ENCODE measurements at places on chromosomes 12 and 14.

- no peak for ATAC-seq
These were observed 192.6 kb upstream of the BCL2L14 start for GRCh38 chr12:11877869-11878780.

DNA sequence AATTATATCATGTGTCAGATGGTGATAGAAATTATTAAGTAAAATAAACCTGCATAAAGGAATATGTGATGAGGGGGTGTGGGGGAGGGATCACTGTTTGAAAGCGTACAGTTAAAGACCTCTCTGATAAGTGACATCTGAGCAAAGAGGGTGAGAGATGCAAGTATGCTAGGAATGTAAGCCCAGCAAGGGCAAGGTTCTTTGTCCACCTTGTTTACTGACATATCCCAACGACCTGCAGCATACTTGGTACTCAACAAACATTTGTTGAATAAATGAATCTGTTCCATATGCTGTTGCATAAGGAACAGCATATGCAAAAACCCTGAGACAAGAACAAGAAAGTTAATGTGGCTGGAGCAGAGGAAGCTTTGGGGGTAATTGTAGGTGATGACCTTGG is 12.0 kb upstream of the MDM1 start:
- no peak for ATAC-seq

GRCh38 chr14:90105756-90106155 is 44.0 kb downstream of the KCNK13 start:
- ATAC-seq, result no peak

DNA sequence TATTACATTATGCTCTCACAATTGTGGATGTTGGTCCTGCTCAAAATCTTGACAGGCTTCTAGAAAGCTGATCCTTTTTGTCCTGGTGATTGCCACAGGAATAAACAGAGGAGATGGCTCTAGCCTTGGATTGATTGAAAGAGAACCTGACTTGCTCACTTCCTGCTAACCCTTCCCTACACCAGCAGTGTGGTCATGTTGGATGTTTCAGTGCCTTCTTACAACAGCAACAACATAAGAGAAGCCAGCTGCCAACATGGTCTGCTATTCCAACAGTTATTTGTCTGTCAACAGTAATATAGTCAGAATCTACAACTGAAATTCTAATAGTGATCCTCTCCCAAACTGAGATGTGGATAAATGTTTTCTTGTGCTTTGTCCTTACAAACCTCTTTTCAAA is 311.6 kb upstream of the DIO2 start:
- no peak for ATAC-seq

- no peak for ATAC-seq
These were observed 54.5 kb upstream of the MAX start for GRCh38 chr14:65156568-65157366.

DNA sequence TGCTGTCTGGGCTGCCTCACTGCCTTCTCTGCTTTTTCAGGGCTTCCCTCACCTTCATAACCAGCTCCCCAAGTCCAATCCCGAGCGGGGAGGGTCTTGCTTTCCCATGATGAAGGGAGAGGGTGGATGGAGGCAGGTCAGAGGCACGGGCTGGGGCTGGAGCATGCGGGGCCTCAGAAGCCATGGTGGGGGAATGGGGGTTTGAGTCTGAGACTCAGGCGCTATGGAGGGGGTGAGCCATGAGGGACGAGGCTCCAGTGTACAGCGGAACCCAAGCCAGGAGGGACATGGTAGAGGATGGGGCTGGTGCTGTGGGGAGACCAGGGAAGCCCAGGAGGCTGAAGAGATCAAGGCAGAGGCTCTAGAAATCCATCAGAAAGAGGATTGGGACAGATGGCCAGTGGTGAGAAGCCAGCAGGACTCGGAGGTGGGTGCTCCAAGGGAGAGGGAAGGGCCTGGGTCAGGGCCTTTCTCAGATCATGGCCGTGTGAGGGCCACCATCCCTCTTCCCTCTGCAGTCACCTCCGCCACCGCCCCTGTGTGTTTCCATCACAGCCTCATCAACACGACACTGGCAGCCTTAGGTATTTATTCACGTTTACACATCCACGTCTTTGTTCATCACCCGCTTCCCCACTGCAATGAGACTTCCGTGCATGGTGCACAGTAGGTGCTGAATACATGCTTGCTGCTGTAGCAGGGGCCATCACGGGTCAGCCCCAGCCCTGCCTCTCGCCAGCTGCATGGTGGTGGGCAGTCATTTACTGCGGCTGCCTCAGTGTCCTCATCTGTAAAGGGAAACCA is 144.7 kb downstream of the ADGRD1 start:
- no peak for ATAC-seq

- ATAC-seq, result no peak
These were observed 50.7 kb downstream of the BICDL1 start for GRCh38 chr12:120039711-120040110.

GRCh38 chr12:113180333-113180732 is 4.9 kb downstream of the DDX54 start:
- no peak for ATAC-seq

DNA sequence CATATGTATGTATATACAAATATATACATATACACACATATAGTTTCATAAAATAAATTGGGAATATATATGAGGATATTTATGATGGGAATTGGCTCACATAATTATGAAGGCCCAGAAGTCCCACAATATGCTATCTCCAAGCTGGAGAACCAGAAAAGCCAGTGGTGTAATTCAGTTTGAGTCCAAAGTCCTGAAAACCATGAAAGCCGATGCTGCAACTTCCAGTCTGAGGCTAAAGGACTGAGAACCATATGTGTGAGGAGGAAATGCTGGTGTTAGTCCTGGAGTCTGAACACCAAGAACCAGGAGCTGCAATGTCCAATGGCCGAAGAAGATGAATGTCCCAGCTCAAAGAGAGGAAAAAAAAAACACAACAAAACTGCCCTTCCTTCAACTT is 65.5 kb upstream of the PRKD1 start:
- ATAC-seq, result no peak

GRCh38 chr12:24177889-24178288 is 228.4 kb upstream of the SOX5 start:
- no peak for ATAC-seq

DNA sequence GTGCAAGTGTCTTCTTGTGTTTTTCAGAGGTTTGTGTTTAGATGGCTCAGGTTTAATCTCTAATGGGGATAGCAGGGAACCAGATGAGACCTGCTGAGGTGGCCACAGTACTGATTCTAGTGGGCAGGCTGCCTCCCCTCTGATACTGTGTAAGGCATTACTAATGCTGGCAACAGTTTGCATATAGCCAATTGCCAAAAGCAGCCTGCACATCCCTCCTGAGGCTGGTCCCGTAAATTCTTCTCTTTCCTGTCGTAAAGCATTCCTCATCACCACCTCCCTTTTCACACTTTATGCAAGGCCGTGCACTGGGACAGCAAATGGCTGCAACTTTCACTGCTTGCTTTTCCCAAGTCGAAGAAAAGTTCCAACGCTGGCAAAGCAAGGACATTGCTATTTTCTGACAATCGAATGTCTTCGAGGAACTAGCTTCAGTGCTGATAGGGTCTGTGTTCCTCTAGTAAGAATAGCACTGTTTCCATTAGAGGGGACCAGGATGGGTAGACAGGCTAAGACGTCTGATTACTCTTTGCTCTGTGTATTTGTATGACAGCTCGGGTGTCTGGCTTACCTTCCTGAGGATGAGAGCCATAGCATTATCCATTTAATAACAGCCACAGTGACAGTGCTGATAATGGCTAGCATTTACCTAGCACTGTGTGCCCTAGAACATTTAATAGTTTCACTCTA is 178.2 kb upstream of the HIF1A start:
- no peak for ATAC-seq

- ATAC-seq, result no peak
These were observed 5.2 kb upstream of the CLEC9A start for GRCh38 chr12:10025236-10025635.

DNA sequence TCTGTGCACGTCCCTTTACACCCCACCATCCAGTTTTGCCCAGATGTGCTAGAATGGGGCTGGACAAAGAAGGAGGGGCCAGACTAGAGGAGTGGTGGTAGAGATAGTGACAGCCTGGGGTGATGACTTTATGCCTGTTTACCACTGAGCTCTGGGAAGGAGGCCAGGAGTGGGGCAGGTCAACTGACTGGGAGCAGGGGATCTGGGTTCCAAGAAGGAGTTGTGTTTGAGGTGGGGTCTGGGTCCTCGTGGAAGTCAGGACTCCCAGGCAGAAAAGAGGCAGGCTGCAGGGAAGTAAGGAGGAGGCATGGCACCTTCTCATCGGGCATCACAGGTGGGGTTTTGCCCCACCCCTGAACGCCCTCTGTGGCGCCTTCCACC is 315 bp downstream of the LTB4R2 start:
- ATAC-seq, result no peak

GRCh38 chr12:62659453-62660295 is 193.0 kb downstream of the MON2 start:
- no peak for ATAC-seq

- no peak for ATAC-seq
These were observed 38.0 kb downstream of the ABCD2 start for GRCh38 chr12:39581592-39581991.

GRCh38 chr12:38782359-38782758 is 123.0 kb downstream of the CPNE8 start:
- no peak for ATAC-seq

DNA sequence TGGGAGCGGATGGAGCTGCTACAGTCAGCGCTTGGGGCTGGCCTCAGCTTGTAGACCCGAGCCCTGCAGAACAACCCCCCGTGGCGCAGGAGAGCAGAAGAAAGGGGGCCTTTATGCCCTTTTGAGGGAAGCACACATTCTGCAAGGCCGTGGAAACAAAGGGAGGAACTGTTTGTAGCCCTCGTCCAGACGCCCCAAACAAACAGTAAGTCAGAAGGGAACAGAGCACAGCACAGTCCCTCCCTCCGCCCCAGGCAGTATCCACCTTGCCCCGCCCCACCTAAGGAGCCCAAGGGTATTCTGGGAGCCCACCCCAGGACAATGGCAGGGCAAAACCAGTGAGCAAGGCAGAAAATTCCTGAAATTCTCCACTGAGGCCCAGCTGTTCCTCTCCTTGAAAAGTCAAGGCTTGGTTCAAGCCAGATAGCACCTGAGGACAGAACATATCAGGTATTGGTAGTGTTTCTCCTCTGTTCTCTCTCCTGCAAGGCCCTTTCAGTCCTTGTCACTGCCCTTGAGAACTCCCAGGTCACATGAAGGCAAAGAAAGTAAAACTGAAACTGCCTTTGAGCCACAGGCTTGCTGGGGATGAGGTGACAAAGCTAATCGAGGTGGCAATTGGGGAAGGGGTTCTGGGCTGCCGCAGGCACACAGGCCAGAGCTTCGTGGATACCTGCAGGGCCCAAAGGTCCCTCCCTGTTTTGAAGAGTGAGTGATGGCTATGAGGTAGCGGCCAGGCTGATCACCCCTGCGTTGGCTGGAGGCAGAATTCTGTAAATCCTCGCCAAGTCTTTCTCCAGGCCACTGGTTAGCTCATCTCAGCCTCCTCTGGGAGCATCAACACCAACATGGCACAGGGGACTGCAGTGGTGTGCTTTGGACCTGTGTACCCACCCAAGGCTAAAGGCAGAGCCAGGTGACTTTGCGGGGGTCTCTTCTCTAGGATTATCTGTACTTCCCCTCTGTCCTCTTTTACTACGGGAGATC is 499 bp downstream of the DGLUCY start:
- peak; percentile 78 for ATAC-seq

- ATAC-seq, result no peak
These were observed 28.0 kb upstream of the GARIN6 start for GRCh38 chr12:99619389-99620158.

DNA sequence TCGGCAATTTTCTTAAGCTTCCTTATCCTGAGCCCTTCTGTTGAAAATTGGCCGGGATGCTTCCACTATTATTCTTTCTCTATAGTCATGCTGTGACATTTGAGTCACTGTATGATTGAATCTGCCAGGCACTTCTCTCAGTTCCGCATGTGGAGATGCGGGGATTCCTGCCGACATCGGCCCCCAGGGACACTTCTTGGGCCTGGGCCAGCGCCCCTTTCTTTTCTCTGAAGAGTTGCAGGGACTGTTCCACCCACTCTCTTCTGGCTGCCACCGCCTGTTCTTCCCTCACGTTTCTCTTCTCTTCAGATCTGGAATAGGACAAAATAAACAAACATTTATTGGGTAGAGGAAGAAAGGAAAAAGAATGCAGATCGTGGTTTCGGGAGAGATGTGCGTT is 310.1 kb downstream of the ETNK1 start:
- no peak for ATAC-seq

DNA sequence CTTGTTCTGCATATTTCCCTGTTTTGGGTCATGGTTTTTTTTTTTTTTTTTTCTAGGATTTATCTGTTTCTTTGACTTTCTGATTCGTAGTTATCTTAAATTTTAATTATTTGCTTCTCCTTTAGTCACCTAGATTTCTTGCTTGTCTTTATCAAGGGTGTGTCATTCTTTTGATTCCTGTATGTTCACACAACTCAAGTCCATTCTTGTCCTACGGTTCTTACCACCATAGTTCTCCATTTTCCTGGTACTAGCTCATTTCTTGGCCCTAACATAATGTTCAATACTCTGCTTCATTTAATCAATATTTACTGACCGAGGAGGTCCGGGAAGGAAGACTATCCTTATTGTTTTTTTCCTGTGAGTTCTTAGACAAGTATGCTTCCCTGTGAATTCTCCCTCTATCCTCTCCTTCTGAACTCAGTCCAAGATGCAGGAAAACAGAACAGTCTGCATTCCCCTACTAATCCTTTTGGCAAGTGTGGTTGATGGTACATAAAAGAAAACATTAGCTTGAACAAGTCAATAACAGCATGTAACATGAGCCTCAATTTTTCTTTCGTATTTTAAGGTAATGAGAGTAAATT is 1346.4 kb upstream of the SEL1L start:
- ATAC-seq, result no peak

GRCh38 chr12:50065726-50066310 is 8.4 kb downstream of the ASIC1 start:
- no peak for ATAC-seq

GRCh38 chr14:73100334-73100733 is 36.0 kb upstream of the PSEN1 start:
- no peak for ATAC-seq

- no peak for ATAC-seq
These were observed 38.1 kb upstream of the PTCSC3 start for GRCh38 chr14:36214476-36215216.

GRCh38 chr14:79631276-79631675 is 580.0 kb downstream of the DIO2 start:
- ATAC-seq, result no peak

GRCh38 chr14:33567731-33568130 is 383.1 kb downstream of the EGLN3 start:
- ATAC-seq, result no peak

GRCh38 chr14:101854366-101854765 is 92.9 kb downstream of the PPP2R5C start:
- ATAC-seq, result peak; percentile 70

GRCh38 chr14:34943506-34943905 is 39.3 kb upstream of the SRP54 start:
- no peak for ATAC-seq
